Stimulated activated CD4-positive, alpha-beta T cell treated with anti-CD3 and anti-CD28 coated beads, TNF-alpha, amount 100 ng/mL, for 48 hours (primary cell): ENCODE measurements at places on chromosomes 5 and 9.

DNA sequence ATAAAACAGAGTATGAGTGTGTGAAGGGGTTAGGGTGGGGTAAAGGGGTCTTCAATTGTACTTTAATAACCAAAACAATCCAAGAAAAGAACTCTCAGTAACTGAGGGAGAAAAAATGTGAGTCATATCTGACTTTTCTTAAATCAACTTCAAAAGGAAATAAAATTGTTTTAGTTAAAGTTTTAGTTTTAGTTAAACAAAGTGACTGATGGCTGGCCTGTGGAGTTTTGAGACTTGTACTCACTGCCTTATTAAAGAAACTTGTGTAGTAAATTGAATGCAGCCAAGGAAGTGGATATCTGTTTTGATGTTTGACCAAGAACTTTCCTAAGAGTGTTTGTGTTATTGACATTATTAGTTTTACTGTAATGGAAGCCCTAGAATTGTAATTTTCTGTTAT is 2032.6 kb downstream of the MAT2B start:
- no peak for DNase-seq

- DNase-seq = no peak
These were observed 11.2 kb downstream of the SPATA31D1 start for GRCh38 chr9:81999806-82000205.

DNA sequence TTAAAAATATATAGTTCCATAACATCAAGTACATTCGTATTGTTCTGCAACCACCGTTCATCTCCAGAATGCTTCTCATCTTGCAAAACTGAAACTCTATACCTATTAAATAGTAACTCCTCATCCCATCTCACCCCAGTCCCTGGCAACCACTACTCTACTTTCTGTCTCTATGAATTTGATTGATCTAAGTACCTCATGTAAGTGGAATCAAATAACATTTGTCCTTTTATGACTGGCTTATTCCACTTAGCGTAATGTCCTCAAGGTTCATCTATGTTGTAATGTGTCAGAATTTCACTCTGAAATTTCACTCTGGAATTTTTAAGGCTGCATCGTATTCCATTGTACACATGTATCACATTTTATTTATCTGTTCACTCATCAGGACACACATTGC is 132.1 kb upstream of the RUSC2 start:
- no peak for DNase-seq

- no peak for DNase-seq
These were observed 203.1 kb downstream of the ROR2 start for GRCh38 chr9:91746904-91747303.

GRCh38 chr9:86665416-86665815 is 281.9 kb downstream of the GAS1 start:
- DNase-seq = no peak

GRCh38 chr5:135761746-135762145 is 72.7 kb upstream of the SLC25A48 start:
- no peak for DNase-seq

GRCh38 chr9:91995000-91995655 is 45.1 kb upstream of the ROR2 start:
- no peak for DNase-seq

GRCh38 chr9:83535736-83536135 is 2.5 kb downstream of the FRMD3 start:
- DNase-seq = no peak
